ENCODE measurements at places on chromosomes 4 and X.
A peak's percentile ranks its signal among the peaks of the same experiment; 100 is the strongest.

GRCh38 chrX:6498324-6498723 is 36.6 kb downstream of the VCX3A start:
- DNase-seq = no peak

GRCh38 chr4:17781300-17782287 is at the start of gene FAM184B:
FAM184B (minus strand) TSS chr4:17781621; CDS start chr4:17781299, 322 bp downstream.
- DNase-seq = no peak

GRCh38 chrX:44225667-44226066 is 117.8 kb downstream of the EFHC2 start:
- no peak for DNase-seq

DNA sequence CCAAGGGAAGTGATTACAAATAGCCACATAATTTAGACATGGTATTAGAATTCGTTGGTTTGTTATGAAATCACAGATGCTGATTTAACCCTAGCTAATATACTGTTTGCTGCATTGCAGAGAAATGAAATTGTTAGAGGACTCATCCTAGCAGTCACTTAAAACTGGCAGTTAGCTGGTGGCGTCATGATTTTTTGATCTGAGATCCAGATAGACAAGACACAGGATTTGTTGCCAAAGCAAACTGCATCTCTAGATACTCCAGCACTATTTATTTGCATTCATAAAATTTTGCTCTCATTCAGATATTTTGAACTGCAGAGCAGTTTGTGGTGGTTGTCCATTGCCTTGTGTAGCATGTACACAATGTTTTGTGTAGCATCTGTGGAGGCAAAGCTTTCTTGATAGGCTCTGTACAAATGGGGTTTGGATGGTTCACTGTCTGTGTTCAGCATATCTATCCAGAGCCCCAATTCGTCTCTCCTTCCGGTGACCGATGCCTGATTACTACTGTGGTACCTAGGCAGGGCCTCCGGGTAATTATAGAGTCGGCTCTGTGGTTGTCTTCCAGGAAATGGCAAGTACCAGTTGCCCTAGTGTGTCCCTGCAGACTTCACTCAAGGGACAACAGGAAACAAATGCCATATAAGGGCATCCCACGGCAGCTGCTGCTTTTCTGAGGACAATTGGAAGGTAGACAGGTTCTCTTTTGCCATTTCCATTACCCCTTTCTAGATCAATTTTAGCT is 30.1 kb upstream of the SPARCL1 start:
- DNase-seq = peak; percentile 35
